B cell (primary cell): ENCODE measurements at places on chromosomes 1 and 21. TPM values are rescaled to one million over a fixed set of nuclear protein-coding genes. Genes with fewer than 3 reads are reported as not detected.

GRCh38 chr1:244710474-244711062 is 57.6 kb downstream of the DESI2 start:
- peaks cover 12% of the 10 kb centered on the region for H3K36me3 ChIP-seq
- no peak overlapping the region for H3K4me3 ChIP-seq
- no peaks in the 10 kb centered on the region for H3K4me1 ChIP-seq
- no peak for DNase-seq

The TMEM61 gene
- not detected in 2 replicates for total RNA-seq

GRCh38 chr1:92587445-92587844 is 100.7 kb upstream of the GFI1 start:
- H3K4me1 ChIP-seq = no peaks in the 10 kb centered on the region
- no peaks in the 10 kb centered on the region for H3K36me3 ChIP-seq
- H3K4me3 ChIP-seq = no peak overlapping the region
- H3K27ac ChIP-seq = no peak overlapping the region

DNA sequence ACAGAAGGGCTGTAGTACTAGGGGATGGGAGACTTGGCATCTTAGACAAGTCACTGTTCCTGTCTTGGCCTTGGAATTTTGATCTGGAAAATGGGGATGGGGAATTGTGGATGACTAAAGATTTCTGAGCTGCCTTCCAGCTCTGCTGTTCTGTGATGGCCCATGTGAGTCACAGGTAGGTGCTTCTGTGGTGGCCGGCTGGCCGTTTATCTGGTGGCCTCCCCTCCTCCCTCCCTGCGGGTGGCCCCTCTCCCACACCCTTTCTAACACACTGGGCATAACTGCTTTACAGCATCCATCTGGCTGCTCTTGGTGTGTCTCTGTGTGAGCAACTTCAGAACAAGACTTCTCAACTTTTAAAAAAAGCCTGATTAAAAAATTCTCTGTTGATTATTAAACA is 35.9 kb downstream of the KCNA2 start:
- DNase-seq = no peak
- H3K27ac ChIP-seq = no peak overlapping the region
- no peaks in the 10 kb centered on the region for H3K27me3 ChIP-seq

DNA sequence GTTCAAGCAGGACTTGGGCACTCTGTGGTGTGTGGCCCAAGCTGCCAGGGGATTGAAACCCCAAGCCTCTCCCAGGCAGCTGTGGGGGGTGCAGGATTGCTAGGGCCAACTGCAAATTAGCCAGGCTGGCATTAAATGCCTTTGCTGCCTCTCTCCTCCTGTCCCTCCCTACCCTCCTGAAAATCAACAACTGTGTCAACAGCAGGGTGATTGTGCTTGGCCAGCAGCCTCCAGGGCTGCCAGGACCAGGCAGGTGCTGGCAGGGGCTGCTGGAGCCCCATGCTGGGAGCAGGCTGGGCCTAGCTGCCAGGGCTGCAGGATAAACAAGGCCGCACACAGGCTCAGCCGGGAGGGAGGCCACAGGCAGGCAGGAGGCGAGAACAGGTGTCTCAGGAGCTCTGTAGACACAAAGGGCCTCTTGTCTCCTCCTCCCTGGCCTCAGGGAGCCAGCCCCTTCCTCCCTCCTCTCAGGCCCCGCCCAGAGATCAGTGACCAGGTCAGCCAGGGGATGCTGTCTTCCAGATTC is 11.4 kb downstream of the SOX13 start:
- no peaks in the 10 kb centered on the region for H3K36me3 ChIP-seq
- H3K27me3 ChIP-seq = peaks cover 3% of the 10 kb centered on the region
- H3K4me3 ChIP-seq = no peak overlapping the region

DNA sequence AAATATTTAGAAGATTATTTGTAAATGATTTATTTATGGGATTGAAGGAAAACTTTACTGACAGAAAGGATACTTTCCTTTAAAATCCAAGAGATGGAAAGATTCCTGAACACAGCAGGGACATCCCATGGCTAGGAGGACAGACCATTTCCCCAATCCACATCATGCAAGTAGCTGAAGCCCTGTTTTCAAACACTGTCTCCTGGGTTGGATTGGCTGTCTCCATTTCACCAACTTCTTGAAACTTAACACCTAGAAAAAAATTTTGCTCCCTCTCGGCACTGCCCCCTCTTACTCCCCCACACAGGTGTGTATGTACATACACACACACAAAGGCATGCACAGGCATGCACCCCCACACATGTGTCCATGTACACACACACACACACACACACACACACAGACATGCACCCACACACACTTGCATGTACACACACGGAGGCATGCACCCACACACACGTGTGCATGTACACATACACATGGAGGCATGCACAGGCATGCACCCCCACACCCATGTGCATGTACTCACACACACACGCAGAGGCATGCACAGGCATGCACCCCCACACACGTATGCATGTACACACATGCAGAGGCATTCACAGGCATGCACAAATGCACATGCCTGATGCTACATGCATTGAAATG is 320.0 kb downstream of the CHRM3 start:
- H3K4me3 ChIP-seq = no peak overlapping the region
- H3K4me1 ChIP-seq = no peaks in the 10 kb centered on the region
- DNase-seq = no peak
- no peaks in the 10 kb centered on the region for H3K36me3 ChIP-seq
- H3K27me3 ChIP-seq = no peaks in the 10 kb centered on the region
- no peak overlapping the region for H3K27ac ChIP-seq

GRCh38 chr1:110123224-110123623 is 11.0 kb downstream of the UBL4B start:
- H3K4me3 ChIP-seq = no peak overlapping the region
- DNase-seq = no peak
- H3K27ac ChIP-seq = no peak overlapping the region
- no peaks in the 10 kb centered on the region for H3K36me3 ChIP-seq
- no peaks in the 10 kb centered on the region for H3K27me3 ChIP-seq
- H3K4me1 ChIP-seq = no peaks in the 10 kb centered on the region

The SRGAP2 gene
- total RNA-seq = 83.2 and 88.5 TPM in 2 replicates
